ENCODE measurements at places on chromosomes 12 and 14.
A peak's percentile ranks its signal among the peaks of the same experiment; 100 is the strongest.

DNA sequence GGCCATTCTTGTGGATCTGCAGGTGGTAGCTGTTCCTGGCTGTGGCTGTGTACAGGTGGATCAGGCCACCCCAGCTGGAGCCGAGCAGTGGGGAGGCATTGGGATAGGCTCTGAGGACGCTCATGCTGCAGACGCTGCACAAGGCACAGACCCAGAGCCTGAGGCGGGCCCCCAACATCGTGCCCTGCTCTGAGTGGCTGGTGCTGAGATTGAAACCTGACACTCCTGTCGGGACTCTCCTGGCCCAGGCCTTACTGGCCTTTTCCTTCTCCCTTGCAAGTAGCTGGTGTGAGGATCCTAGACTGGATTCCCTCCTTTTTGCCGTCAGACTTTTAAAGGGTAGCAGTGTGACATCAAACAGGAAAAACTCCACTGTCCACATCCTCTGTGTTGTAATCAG is at the start of gene FGF23:
Gene FGF23 (minus strand): TSS at position 308 of the 400 bp plus-strand sequence. CDS start 130 bp downstream, at position 178.
- DNase-seq, result no peak

DNA sequence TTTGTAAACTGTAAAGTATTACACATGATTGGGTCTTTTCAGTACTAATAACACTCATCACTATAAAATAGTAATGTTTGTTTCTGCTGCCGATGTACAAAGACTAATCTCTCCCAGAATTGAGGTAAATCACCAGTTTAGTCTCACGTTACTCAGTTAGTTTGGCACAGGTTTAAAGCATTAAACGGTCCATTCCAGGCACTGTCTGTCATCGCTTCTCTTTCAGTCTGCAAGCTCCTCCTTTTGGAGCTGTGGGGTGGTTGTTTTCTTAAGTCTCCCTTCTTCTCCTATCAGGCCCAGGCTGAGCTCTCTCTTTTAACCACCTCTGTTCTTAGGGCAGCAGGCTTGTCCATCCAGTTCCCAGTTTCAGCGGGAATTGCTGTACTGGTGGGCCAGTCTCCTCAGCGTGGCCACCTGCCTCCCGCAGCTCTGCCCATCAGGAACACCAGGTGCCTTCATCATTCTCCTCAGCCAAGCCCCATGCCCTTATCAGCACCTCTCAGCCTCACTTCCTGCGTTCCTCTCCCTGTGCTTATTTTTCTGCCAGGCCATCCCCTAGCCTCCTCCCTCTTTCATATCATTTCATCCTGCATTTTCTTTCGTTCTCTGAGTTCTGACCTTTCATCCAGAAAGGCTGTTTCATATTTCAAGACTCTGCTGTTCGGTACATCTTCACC is 149.0 kb downstream of the TGFB3 start:
- no peak for DNase-seq

- no peak for DNase-seq
These were observed 97.6 kb downstream of the PIWIL1 start for GRCh38 chr12:130435331-130435730.

DNA sequence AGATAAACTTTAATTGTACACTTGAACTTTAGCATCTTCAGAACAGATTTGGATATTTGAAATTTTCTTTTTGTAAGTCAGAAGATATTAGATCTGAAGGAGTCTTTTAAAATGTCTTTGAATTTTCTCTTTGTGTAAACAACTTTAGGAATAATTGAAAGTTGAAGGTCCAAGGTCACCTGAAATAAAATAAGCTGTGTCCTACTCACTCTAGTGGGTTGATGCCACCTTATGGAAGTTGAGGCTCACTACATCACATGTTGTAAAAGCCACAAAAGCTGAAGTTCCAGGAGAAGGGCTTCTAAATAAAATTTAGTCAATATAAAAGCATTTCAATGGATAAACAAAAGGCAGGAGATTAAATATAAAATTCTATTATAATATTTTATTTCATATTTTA is 122.0 kb upstream of the ATXN7L3B start:
- peak; percentile 37 for DNase-seq

- DNase-seq, result no peak
These were observed 259.6 kb upstream of the ATP2B1 start for GRCh38 chr12:89968151-89968700.

DNA sequence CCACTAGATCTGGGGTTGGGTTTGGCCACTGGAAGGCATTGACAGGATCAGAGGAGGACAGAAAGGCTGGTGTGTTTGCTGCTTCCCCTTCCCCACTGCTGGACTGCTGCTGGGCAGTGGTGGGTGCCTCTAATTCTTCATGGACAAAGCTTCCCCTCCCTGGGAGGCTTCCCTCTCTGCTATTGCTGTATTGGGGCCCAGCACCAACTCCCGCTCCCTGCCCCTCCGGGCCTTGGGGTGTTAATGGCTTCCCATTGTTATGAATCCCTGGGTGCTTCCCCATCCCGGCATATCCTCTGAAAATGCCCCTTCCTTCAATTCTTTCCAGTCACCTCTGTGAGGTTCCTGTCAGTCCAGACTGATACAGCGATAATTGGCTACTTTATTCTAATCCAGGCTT is 310.2 kb downstream of the GLT1D1 start:
- DNase-seq, result no peak

GRCh38 chr14:89534902-89535685 is 118.1 kb upstream of the FOXN3 start:
- no peak for DNase-seq

- no peak for DNase-seq
These were observed 331.6 kb upstream of the STXBP6 start for GRCh38 chr14:25381498-25381897.

GRCh38 chr12:79822475-79822874 is 112.4 kb downstream of the PPP1R12A start:
- no peak for DNase-seq

DNA sequence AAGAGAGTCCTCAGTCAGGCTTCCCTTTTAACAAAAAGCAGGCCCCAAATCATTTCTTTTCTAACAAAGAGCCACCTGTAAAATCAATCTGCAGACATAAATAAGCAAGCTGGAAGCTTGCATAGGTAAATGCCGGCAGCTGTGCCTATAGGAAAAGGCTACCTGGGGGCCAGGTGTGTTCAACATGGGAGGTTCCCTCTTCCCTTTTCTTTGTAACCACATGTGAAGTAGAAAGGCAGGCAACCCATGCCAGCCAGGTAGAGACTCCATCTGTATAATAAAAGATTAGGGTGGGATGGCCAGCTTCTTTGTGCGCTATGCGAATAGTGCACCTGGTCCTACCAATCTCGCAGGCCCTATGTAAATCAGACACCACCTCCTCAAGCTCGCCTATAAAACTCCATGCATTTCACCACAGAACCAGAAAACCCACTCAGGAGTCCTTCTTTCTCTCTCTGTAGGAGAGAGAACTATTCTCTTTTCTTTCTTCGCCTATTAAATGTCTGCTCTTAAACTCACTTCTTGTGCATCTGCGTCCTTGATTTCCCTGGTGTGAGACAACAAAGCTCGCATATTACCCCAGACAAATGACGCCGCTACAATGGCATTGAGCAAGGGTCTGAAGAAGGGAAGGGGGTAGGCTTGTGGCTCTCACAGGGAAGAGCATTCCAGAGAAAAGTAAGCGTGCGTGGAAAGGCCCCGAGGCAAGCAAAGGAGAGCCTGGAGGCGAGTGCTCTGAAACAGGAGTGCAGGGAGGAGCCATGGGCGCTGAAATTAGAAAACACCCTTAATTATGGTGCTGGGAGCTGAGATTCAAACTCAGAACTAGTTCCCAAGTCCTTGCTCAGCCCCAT is 67.2 kb downstream of the TTC9 start:
- DNase-seq, result peak; percentile 14

GRCh38 chr14:72033365-72033764 is 101.1 kb downstream of the RGS6 start:
- DNase-seq, result no peak

DNA sequence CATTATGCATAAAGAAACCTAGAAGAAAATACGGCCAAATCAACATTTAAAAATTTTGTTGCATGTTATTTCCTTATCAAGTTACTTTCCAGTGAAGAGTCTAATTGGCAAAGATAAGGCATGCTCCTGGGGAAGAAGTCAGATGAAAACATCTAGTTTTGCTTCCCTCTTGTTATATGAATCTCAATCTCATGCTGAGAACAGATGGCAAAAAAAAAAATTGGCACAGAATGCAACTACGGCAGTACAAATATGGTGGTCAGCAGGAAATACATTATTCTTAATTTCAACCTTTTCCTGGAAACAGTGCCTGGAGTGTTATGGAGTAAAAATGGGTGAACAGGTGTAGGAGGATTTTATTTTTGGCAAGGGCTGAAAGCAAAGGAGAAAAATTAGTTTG is 32.8 kb downstream of the HECTD4 start:
- DNase-seq, result no peak

GRCh38 chr14:52954346-52955214 is 3.7 kb upstream of the FERMT2 start:
- no peak for DNase-seq

- no peak for DNase-seq
These were observed 13.9 kb upstream of the EGLN3 start for GRCh38 chr14:33964599-33965317.
